ENCODE measurements at places on chromosomes 6 and 20. TPM values are rescaled to one million over a fixed set of nuclear protein-coding genes. Genes with fewer than 3 reads are reported as not detected.
A peak's percentile ranks its signal among the peaks of the same experiment; 100 is the strongest.

Gene TOMM6
- 75.5 TPM for total RNA-seq

Gene MUC21
- not detected for total RNA-seq

Gene SAMD10
- total RNA-seq, result 4.1 TPM

Gene OR11A1
- total RNA-seq, result not detected

Gene GPX5
- not detected for total RNA-seq

DNA sequence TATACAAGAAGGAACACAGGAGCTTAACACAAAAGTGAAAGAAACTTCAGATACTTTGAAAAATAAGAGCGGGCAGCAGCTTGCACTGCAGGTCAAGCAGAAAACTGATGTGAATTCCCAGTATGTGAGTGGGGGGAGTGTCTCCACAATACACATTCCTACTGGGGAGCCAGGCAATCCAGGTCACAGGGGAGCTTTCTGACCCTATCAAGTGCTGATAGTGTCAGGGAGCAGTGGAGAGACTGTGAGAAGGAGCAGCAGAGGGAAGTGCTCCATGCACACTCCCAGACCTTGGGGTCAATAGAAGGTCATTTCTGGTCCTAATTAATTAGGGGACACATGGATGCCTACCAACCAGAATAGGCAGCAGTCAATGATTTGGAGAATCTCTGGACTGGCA lies 59.4 kb downstream of the PDSS2 start:
- DNase-seq, result no peak

DNA sequence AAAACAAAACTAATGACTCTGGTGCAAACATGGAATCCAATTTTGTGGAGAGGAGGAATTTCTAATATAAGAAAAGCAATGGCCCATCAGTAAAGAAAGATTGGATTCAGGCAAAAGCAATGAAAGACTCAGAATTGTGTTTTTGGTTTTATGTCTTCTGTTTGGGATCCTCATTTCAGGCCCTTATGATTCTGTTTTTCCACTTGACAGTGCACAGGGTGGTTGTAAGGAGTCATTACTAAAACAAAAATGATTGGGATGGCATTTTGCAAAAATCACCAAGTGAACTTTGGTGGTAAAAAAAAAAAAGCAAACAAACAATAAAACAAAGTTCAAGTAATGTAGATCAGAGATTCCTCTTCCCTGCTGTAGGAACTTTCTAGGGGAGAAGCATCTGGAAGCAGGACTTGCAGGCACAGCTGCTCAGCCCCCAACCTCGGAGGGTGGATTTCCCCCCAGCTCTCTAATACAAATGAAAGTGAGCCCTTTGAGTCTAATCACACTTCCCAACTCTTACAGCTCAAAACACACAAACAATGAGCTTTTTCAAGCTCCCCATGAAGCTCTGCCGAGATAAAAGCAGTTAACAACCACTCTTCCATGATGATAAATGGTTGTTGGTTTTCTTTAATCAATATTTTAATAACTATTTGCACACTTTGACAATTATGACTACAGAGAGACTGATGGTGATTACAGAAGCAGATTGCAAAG lies 177.7 kb downstream of the ZDHHC14 start:
- DNase-seq, result no peak

DNA sequence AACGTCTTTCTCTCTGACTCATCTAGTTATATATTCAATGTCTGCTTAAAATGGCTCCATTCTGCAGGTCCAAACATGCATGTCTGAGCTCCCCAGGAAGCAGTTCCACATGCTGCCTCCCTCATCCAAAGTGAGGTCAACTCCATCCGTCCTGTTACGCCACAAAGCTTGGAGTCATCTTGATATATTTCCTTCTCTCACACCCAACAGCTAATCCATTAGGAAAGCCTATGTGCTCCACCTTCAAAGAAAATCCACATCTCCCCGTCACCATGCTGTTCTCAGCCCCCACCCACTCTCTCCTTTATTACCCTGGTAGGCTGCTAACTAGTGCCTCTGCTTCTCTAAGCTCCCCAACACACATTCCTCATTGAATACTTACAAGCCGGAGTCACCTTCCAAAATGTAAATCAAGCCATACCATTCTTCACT lies 130.2 kb upstream of the SYNDIG1 start:
- no peak for DNase-seq

DNA sequence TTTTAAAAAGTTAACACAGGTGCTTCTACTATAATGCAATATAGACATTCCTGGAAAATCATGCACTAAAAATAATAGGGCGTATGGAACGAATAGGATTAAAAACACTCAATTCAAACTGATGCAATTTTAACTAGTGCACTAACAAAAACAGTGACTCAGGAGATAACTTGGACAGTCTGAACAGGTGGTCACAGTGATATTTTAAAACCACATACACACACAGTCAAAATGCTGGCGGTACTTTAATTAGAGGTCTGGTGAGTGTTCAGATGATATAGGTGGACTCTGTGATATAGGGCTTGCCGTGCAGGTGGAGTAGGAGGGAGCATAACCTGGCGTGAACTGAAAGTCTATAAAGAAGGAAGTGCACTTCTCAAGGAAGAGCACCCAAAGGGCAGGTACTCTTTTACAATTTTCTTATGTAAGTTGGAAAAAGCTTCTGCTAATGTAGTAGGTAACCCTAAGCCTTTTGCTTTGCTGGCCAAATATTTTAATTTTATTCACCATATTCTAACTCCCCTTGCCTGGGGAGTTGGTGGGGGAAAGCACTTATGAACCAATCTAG lies 41.9 kb upstream of the PLN start:
- DNase-seq, result no peak

DNA sequence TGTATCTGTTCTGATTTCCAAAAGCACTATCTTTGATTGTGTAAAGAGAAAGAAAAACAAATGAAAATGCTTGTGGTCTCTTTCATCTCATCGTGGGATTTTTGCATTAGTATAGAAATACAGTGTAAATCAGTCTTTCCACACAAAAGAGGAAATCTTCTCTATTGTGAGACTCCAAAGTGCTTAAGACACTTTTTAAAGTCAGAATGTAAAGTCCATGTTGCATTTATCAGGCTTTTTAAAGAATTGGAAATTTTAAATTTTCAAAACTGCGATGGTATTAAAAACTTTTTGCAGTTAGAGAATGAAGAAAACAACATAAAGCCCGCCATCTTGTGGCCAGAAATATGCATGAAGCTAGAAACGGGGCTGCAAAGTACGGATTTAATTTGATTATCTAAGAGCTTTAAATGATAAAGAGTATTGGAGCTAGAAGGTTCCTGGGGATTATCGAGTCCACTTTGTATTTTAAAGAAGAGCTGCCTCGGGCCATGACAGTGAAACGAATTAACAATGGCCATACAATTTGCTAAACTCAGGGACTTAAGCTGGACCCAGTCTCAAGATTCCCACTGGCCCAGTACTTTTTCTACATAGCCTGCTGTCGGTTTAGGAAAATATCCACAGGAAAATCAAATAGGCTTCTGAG lies 339.6 kb downstream of the ARHGAP18 start:
- no peak for DNase-seq

GRCh38 chr20:31721408-31722256 lies 1.0 kb downstream of the BCL2L1 start:
- peak; percentile 80 for DNase-seq

- DNase-seq, result no peak
Observed at GRCh38 chr6:101937108-101937507, 543.6 kb downstream of the GRIK2 start.

DNA sequence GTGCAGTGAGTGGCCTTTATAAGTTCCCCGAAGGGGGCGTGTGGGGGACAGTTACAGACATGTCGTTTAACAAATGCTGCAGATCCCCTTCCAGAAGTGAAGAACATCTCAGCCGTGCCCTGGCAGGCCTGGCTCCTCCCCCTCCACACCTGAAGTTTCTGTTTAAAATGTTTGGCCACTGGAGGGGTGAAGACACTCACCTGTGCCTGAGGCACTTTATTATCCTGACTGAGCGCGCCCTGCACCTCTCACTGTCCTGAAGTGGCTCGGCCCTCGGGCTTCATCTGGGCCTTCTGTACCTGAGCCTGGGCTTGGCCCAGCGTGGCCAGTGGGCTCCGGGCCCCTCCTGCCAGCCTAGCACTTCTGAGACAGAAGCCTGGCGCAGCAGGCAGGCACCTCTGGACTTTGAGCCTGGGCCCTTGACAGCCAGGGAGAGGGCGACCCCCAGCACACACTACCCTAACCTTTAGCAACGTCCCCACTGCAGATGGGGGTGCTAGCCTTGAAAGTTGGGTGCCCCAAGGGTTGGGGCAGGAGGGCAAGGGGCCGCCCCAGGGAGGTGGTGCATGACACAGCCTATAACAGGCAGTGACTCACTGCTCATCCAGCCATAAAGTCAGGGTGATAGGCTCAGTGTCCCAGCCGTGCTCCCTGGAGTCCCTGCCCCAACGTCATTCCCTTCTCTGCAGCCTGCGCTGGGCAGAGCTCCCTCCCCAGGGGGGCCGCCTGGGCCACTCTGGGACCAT lies 13.6 kb upstream of the GATA5 start:
- DNase-seq, result no peak

DNA sequence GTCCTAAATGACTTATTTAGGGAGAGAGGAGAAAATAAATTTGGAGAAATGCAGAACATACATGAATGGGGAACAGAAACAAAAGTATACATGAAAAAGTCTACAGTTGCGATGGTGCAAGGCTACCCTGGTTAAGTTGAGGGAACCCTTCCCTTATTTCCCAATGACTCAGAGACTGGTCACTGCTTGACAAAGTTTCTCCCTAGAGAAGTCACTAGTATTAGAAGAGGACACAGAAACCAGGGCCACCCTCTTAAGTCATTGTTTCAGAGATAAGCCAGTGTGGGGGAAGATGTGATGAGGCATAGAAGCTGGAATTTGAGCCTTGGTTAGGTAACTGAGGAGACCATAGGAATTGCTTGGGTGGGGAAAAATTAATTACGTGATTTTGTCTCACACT lies 24.4 kb upstream of the EDN1 start:
- DNase-seq, result no peak

GRCh38 chr6:79373880-79374279 lies 139.4 kb upstream of the HMGN3 start:
- no peak for DNase-seq

DNA sequence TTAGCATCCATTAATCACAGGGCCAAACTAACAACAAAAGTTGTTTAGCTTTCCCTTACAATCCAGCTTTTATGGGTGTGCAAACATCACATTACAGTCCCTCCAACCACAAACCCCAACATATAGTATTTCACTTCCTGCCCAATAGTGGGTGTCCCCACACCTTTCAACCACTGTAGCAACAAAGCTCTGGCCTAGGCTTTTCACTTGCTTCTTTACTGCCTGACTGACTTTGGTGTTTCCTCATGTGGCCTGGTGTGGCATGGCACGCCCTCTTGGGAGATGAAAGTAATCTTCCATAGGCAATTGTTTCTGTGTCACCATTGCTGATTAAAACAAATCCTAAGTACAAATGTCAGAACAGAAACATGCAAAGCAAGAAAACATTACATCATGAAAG lies 46.3 kb downstream of the MCM8 start:
- no peak for DNase-seq

- DNase-seq, result no peak
Observed at GRCh38 chr6:111874025-111874415, 768 bp upstream of the FYN start.

GRCh38 chr20:35597186-35597585 lies 18.4 kb upstream of the SPAG4 start:
- DNase-seq, result no peak

DNA sequence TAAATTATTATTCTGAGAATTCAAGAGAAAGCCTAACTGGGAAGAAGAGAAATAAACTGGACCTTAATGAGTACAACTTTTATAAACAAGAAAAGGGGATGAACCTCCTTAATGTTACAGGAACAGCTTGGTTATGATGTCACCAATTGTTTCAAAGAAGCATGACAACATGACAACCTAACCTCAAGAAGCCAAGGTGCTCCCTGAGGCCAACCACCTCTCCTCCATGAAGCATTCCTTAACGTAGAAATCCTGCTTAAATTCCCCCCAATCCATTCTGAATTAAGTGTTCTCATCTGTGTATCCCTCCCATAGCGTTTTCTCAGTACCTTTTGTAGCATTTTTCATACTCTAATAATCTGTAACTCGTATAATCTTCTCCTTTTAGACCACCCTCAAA lies 1.7 kb downstream of the HBS1L start:
- no peak for DNase-seq

GRCh38 chr6:117906507-117906957 lies 532 bp upstream of the SLC35F1 start:
- peak; percentile 77 for DNase-seq

DNA sequence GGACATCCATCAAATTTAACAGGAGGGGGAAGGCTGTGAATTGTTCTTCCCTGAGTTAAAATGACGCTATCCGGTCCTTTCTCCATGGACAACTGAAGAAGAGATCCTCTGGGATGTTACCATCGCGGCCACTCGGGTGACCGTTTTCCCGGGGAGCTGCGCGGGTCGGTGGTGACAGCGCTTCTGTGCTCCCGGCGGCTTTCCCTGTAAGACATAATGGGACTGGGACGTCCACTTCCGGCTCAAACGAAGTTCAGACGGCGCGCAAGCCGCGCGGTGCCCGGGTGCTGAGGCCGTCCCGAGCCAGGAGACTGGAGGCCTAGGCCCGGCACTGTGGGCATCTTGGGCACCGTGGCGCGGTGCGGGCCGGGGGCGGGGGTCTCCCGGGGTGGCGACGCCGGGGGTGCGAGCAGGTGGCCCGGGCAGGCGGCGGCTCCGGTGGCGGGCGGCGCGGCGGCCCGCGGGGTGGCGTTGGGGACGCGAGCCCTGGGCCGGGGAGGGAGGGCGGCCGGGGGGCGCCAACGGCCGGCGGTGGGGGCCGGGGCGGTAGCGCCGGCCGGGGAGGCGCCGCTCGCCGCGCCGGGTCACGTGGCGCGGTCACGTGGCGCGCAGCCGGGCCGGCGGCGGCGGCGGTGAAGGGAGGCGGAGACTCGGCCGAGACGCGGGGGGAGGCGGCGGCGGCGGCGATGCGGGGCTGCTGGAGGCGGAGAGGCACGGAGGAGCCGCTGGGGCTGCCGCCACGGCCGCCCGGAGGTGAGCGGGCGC lies 63.6 kb downstream of the GTF2H5 start:
- peak; percentile 81 for DNase-seq

DNA sequence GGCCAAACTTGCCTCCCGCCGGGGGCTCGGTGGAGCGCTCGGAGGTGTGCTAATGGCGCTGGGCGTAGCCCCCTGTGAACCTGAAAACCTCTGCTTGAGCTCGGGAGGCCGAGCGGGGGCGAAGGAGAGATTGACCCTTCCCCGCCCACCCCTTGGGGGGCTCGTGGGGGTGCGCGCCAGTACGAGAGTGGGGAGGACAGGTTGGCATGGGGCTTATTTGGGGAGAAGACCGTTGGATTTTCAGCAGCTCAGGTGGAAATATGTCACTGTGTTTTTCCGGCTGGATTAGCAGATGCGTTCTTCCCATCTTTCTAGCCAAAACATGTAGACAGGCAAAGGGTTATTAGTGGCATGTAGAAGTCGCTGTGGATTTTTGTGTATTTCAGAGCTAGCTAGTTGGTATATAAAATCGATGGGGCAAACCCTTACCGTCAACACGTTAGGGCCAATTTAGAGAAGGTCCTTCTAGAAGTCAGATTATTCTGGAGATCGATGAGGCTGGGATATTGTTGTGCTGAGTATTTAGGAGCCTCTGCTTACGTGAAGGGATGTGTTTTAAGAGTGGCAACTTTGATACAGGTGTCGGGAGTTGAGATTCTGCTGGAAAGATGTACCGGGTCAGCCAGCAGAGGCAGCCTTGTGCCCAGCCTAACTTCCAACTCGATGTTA lies 525 bp downstream of the NCOA7 start:
- DNase-seq, result no peak

- DNase-seq, result peak; percentile 50
Observed at GRCh38 chr6:35569011-35569461, 56.3 kb upstream of the TULP1 start.

- peak; percentile 75 for DNase-seq
Observed at GRCh38 chr6:26251354-26252076, 113.5 kb upstream of the BTN3A2 start.

GRCh38 chr6:169974663-169975062 lies 223.2 kb downstream of the ERMARD start:
- DNase-seq, result peak; percentile 20
